Mesothelial cell of epicardium (in vitro differentiated cells): ENCODE measurements at places on chromosomes 5 and 9.

GRCh38 chr9:98558575-98558974, 150.2 kb downstream of the GABBR2 start:
- peaks cover 6% of the 10 kb centered on the region for H3K27me3 ChIP-seq
- no peak for DNase-seq
- H3K36me3 ChIP-seq, result no peaks in the 10 kb centered on the region
- no peaks in the 10 kb centered on the region for H3K4me1 ChIP-seq
- H3K27ac ChIP-seq, result no peak overlapping the region
- H3K4me3 ChIP-seq, result no peak overlapping the region

DNA sequence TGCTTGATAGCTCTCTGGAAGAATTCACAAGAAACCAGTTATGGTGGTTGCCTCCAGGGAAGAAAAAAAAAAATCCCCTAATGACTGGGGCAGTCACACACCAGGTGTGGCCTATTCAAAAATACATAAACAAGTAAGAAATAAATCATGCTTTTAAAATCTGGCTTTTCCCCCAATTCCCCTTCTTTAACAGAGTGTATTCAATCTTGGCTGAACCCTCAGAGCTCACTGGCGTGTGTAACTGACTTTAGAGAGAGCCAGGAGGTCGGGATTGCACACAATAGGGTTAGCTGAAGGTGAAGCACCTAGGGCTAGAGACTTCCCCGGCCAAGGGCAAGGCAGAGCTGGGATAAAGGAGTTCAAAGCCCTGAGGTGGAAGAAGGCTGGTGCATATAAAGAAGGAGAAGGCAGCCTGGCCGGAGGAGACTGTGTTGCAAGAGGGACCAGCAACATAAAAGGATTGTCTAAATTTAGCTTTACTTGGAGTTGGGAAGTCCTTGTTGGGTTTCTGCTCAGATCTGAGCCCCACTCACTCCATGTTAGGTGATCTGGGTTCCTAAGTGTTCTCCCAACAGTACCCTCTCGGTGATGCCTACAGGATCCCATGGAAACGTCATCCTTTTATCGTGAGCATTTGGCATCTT, 19.7 kb downstream of the FNBP1 start:
- H3K4me3 ChIP-seq, result no peak overlapping the region
- peaks cover 2% of the 10 kb centered on the region for H3K36me3 ChIP-seq
- H3K4me1 ChIP-seq, result peaks cover 4% of the 10 kb centered on the region
- H3K27me3 ChIP-seq, result no peaks in the 10 kb centered on the region
- no peak overlapping the region for H3K27ac ChIP-seq

- no peak overlapping the region for H3K27ac ChIP-seq
- H3K36me3 ChIP-seq, result no peaks in the 10 kb centered on the region
- no peak for DNase-seq
- no peaks in the 10 kb centered on the region for H3K4me1 ChIP-seq
- no peak overlapping the region for H3K4me3 ChIP-seq
Observed at GRCh38 chr5:38681029-38681706, 124.7 kb upstream of the LIFR start.

- H3K4me1 ChIP-seq, result no peaks in the 10 kb centered on the region
Observed at GRCh38 chr9:137973829-137974416, 96.3 kb downstream of the CACNA1B start.

DNA sequence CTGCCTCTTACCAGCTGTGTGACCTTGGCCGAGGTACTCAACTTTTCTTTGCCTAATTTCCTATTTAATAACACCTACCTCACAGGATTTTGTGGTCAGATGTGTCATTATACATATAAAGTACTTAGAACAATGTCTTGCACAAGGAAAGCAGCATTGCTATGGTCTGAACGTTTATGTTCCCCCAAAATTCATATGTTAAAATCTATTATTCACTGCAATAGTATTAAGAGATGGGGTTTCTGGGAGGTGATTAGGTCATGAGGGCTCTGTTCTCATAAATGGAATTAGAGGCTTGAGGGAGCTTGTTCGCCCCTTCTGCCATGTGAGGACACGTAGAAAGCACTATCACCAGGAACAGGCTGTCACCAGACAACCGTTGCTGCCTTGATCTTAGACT, 10.9 kb upstream of the RNF145 start:
- peaks cover 15% of the 10 kb centered on the region for H3K4me1 ChIP-seq
- DNase-seq, result no peak
- no peak overlapping the region for H3K27ac ChIP-seq
- H3K4me3 ChIP-seq, result no peak overlapping the region
- peaks cover 9% of the 10 kb centered on the region for H3K27me3 ChIP-seq

DNA sequence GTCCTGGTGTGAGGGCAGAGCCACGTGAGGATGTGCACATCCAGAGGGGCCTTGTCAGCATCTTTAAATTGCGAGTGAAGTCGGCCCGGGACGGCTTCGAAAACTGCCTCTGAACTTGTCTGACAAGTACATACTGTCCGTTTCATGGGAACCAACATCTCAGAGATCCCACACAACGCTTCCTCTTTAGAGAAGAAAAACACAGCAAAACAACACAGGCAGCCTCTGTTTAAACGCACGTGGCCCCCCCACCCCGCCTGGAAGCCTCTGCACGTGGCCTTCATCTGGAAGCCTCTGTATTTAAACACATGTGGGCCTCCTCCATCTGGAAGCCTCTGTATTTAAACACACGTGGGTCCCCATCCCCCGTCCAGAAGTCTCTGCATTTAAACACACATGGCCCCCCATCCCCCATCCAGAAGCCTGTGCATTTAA, 29.2 kb downstream of the CEP72 start:
- no peaks in the 10 kb centered on the region for H3K4me1 ChIP-seq
- no peak for DNase-seq
- no peaks in the 10 kb centered on the region for H3K27me3 ChIP-seq
- H3K27ac ChIP-seq, result no peak overlapping the region

- H3K27ac ChIP-seq, result peak overlapping the region; percentile 96
- peaks cover 10% of the 10 kb centered on the region for H3K4me1 ChIP-seq
- no peaks in the 10 kb centered on the region for H3K27me3 ChIP-seq
- H3K36me3 ChIP-seq, result peaks cover 26% of the 10 kb centered on the region
- H3K4me3 ChIP-seq, result peak overlapping the region; percentile 72
Observed at GRCh38 chr9:93567271-93567959, 9.0 kb upstream of the PHF2 start.
